Stimulated activated CD4-positive, alpha-beta T cell treated with anti-CD3 and anti-CD28 coated beads, Interleukin-15, amount 100 ng/mL, for 48 hours (primary cell): ENCODE measurements at places on chromosomes 11 and 22.

- DNase-seq, result no peak
These were observed 15.5 kb upstream of the BMAL1 start for GRCh38 chr11:13262096-13262495.

DNA sequence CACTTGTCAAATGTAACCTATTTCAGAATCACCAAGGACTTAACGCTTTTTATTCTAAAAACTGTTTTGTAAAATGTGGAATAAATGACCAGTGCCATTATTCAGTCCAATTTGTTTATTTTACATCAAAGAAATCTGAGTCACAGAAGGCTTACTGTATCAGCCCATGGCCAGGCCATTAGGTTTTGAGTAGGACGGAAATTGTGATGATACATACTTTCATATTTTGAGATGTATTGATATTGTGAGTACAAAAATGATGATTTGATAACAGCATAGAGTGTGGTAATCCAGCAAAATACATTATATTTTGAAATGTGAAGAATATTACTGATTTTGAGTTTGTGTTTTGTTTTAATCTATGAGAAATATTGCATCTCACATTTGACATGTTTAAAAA, 81.1 kb downstream of the PIWIL3 start:
- DNase-seq, result no peak

GRCh38 chr11:112977755-112978154, 16.5 kb downstream of the NCAM1 start:
- DNase-seq, result no peak

- DNase-seq, result no peak
These were observed 104.5 kb upstream of the RAG2 start for GRCh38 chr11:36702330-36703054.

DNA sequence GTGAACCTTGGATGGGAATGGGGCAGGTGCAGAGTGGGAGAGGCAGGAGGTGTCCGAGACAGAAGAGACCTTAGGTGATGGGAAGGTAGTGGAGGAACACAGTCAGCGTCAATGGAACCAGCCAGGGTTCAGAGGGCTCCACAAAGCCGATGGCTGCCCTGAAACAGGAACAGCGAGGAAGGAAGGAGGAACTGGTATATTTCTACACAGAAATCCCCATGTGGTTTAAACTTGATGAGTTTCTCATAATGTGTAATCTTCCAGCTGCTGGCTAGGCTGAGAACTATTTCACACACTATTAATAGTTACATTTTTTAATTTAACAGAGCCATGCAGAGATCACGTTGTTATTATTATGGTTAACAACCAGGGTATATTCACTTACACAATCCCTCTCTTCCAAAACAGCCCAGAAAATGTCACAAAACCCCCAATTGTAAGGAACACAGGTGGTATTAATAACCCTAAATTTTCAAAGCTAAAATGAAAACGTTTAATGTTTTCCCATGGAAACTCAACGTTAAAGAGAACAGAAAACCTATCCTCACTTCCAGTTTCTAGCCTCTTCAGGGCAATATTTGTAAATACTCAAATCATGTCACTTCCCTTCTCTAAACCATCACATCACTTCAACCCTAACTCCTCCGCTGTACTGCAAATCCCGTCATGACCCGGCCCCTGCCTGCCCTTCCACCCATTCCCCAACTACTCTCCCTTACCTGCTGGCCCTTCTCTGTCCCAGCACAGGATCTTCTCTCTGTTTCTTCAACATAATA, 74.5 kb upstream of the ARFGAP3 start:
- DNase-seq, result no peak

- DNase-seq, result peak; percentile 24
These were observed 757 bp downstream of the RNASEH2C start for GRCh38 chr11:65719871-65720210.

DNA sequence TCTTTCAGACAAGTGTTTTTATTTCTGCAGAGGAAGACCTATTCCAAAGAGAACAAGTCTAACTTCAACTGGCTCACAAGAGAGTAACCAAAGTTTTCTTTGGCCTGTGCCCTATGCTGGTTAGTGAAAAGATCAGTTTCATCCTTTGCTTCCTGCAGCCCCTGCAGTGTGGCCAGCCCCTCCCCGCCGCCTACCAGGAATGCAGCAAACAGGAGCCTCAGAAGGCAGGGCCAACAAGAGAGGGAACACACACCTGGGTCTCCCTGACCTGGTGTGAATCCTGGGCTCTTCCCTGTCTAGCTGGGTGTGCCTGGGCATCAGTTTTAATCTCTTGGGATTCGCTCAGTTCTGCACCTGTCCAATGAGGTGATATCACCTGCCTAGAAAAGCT, 21.5 kb upstream of the SCARF2 start:
- DNase-seq, result no peak

DNA sequence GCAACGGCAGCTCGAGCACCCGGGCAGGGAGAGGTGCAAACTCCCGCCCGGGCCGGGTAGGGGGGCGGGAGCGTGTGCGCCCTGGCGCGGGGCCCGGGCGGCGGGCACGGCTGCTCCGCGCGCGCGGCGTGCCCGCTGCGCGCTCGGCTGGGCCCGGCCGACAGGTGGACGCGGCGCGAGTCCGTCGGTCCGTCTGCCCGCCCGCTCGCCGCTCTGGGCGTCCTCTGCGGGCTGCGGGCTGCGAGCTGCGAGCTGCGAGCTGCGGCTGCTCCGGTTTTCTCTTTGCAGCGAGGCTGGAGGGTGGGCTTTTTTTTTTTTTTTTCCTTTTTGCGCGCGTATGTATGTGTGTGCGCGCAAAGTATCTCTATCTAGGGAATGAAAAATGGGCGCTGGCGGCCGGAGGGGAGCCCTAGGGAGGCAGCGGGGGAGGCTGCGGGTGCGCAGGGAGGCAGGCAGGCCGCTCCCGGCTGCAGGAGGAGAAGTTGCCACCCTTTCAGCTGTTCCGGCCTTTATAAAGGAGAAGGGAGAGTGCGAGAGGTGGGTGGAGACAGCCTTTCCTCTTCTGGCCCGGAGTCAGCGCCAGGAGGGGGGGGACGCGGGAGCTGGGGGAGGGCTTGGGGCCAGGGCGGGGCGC, at the start of gene PDGFB:
PDGFB (minus strand) TSS at position 487 of the 634 bp plus-strand sequence. CDS start 1,019 bp downstream, outside the sequence.
- DNase-seq, result no peak

- no peak for DNase-seq
These were observed 113.7 kb downstream of the PTPRJ start for GRCh38 chr11:48093795-48094642.

DNA sequence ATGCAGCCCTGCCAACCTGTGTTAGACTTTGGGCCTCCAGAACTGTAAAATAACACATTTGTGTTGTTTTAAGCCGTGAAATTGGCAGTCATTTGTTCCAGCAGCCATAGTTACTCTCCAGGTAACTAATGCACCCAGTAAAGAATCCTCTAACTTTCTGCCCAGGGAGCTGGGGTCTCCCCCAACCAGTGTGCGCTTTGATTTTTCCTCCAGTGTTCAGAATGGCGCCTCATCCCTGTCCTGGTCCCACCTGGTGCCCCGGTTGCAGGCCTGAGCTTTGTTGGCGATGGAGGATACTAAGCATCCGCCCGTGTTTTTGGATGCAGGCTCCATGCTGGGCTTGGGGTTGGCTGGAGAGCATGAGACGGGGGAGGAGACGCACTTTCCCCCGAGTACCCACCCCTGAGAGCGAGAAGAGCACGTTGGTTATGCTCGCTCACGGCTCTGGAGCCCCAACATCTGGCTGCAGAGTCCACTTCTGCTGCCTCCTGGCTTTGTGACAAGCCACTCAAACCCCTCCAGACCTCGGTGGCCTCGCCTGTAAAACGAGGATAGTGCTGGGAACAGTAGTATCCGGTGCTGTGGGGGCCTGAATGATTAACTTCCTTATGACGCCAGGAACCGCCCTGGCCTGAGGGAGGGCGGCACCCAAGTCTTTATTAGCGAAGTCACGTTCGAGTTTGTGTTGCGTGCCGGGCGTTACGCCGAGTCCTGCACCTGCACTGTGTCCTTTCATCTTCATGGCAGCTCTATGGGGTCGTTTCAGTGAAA, 25.8 kb downstream of the MRGPRD start:
- DNase-seq, result no peak

- DNase-seq, result no peak
These were observed 62.0 kb downstream of the NCAM1 start for GRCh38 chr11:113023228-113023627.

GRCh38 chr11:32141745-32142546, 51.1 kb downstream of the RCN1 start:
- DNase-seq, result no peak

DNA sequence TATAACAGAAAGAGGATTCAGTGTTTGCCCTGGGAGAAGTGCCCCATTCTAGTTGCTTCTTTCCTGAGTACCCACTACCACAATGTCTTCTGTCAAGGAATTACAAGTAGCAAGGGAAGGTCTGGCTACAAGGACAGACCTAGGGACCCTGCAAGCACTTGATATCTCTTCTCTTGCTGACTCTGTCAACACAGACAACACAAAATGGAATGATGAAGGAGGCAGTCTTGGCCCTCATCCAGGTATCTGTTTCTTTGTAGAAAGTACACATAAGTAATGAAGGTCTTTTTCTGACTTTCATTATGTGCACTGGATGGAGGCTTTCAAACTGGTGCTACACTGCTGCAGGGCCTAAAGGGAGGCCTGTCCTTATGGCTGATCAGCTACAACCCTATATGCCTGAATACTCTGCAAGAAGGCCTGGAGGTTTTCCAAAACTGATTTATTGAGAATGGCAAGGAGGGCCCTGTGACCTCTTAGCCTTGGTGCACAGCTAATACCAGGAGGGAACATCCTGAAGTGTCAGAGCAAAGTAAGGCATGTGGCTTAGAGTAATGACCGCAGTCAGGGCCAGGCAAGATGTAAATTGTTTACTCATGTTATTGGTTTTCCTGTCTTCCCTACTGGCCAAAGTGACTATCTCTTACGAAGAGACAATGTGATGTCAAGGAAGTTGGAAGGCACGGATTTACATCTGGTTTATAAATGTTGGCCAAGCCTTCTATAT, 31.2 kb downstream of the GAB2 start:
- no peak for DNase-seq

GRCh38 chr11:75055511-75055910, 41.2 kb downstream of the OR2AT4 start:
- no peak for DNase-seq

DNA sequence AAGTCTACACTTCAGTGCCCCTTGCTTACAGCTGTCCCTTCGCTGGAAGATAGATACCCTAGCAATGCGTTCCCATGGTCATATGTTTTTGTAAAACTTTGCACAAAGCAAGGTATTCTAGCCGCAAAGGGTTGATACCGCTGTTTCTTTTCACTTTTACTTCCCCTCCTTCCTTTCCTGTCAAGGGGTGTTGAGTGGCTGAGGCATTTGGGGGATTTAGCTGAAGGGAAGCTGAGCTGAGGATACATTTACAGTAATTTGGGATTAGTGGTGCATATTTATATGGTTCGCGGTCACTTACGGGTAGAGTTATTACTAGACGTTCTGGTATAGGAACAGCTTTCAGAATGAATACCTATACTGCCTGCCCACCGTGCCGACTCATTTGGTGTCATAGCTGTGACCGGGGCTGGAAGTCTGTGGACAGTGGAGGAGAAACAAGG, 86.9 kb upstream of the WNT11 start:
- peak; percentile 20 for DNase-seq

DNA sequence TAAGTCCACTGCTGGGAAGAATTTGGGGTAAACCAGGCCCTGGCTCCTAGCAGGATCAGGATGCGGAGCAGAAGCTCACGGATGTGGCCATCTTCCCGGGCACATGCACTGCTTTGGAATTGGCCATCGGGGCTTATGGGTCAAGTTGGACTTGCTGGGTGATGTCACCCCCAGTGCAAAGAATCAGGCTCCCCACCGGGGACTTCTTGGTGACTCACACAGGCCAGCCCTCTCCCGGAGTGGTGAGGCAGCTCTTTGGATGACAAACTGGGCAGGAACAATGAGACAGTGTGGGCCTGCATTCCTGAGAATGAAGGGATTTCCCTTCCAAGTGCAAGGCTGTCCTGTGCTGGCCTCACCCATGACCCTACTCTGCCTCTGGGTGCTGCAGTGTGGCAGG, 128.8 kb upstream of the ANO1 start:
- DNase-seq, result no peak

DNA sequence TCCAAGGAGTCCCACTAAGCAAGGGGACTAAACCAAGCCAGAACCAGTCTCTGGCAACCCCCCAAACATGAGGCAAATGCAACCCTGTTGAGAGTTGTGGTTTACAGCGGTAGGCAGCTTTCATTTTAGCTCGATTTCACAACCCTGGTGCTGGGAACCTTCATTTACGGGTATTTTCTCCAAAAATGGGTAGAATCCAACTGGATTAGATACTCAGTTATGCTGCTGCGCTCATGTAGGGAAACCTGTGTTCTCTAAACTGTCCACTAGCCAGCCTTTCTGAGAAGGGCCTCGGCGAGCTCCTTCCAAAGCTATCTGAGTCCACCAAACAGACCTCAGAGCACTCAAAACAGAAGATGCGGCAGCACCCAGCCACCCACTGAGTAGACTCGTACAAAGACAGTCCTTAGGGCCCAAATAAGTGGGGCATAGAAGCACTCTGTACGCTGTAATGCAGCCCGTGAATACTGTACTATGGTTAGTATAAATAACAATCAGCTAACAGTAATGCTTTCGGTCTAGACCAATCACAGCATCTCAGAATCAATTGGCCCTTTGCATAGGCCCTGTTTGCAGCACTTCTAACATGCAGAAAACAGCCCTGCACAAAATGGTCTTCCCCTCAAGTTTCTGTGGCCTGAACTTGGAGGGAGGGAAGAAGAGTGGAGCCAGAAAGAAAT, 104.7 kb downstream of the ETS1 start:
- DNase-seq, result no peak

DNA sequence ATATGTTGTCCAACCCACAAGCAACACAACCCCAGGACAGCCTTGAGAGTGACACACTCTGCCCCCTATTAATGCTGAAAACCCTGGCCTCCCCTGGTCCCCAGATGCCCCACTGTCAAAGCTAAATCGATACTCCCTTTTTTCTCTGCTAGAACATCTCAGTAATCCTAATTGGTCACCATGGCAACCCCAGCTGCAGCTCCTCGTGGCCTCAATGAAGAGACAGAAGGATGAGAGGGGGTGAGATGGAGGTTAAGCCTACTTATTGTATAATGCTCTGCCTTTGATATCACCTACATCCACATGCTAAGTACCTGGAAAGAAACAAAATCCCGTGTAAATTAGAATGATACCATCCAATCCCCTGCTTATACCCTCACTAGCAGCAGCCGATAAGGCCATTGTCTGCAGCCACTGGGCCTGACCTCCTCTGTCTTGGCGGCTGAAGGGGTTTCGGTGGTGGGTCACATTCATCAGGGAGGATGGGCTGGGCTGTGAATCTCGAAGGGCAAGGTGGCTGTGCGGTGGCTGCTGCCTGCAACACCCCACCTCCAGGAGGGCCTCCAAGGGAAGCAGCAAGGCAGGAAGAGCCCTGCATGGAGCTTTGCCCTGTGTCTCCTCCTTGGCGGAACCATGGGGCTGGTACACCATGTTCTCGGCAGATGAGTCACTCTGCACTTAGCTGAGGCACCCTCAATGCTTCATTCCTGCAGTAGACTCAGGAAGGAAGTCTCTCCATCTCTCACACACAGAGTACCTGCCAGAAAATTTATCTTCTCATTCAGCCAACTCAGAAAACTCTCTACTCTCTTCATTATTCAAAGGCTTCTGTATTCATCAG, 399.5 kb downstream of the BUD13 start:
- DNase-seq, result no peak
